HS-27A (cell line): ENCODE measurements at places on chromosomes 2 and 18.

DNA sequence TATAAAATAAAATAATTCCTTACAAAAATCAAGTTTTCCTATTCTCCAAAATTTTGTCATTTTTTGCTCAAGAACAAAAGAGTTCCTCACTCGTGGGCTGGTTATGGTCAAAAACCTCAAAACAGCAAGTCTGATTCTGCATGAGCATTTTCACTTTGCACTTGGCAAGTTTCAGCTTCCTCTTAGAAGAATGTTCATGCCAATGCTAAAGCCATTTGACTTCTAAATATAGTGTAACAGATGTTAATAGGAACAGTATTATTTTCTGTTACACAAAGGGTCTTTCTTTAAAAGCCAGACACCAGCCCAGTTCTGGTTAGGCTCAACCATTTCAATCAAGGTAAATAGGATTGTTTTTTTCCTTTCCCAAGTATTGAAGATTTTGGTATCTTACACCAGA lies 261.3 kb upstream of the CCDC68 start:
- no peak for DNase-seq

GRCh38 chr2:98158305-98158704 lies 71.3 kb downstream of the VWA3B start:
- DNase-seq: no peak

- no peak for DNase-seq
Measured at GRCh38 chr2:222193328-222193983, 105.3 kb downstream of the PAX3 start.

GRCh38 chr2:100274076-100274475 lies 48.2 kb downstream of the LONRF2 start:
- DNase-seq: no peak

- no peak for DNase-seq
Measured at GRCh38 chr18:74819433-74820059, 221.9 kb downstream of the ZNF407 start.

GRCh38 chr2:240432430-240432819 lies 3.0 kb upstream of the GPC1 start:
- DNase-seq: no peak

DNA sequence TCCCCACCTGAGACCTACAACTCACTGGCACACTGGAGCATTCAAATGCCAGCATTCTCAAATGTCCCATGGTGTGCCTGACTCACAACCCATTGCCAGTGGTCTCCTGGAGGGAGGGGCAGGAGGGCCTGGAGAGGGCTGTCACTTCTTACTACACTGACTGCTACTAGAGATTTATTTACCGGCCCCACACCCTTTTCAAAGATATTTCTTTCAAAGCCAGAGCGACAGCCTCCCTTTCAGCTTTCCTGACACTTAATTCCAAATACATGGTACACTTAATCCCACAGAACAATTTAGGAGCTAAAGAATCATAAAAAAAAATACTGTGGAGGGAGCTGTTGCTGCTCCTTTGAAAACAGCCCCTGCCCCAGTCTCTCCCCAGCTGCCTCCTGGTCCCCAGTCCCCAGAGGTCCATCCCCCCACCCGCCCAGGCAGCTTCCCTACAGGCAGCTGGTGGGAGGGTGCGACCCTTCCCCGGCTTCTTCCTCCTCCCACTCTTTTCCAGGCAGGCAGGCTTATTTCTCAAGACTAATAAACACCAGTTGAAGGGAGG lies 129.1 kb upstream of the SMAD2 start:
- no peak for DNase-seq

- no peak for DNase-seq
Measured at GRCh38 chr2:18077231-18077630, 198.8 kb downstream of the KCNS3 start.

DNA sequence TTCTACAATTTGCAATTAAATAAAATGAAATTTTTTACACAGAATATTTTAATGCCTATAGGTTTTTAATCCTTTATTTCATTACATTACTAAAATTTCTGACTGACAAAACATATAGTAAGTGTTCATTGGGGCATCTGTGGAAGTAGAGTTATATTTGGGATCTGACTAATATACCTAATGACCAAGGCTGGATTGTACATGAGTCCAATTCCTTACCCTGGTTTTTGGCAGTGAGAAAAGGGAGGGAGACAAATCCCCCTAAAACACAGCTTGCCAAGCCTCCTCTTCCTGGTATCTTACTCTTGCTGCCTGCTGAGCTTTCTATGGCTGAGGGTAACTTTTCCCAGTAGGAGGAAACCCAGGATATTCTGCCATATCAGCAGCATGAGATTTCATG lies 149.4 kb upstream of the CDH20 start:
- DNase-seq: no peak

- no peak for DNase-seq
Measured at GRCh38 chr2:149334156-149334555, 3.8 kb downstream of the LYPD6 start.

- no peak for DNase-seq
Measured at GRCh38 chr2:225379856-225380255, 19.7 kb upstream of the NYAP2 start.

- DNase-seq: no peak
Measured at GRCh38 chr2:26559556-26559955, 81.6 kb downstream of the CIB4 start.

- DNase-seq: no peak
Measured at GRCh38 chr18:55439056-55439455, 148.9 kb downstream of the TCF4 start.

GRCh38 chr2:27829791-27830190 lies 58.3 kb downstream of the MRPL33 start:
- DNase-seq: no peak

DNA sequence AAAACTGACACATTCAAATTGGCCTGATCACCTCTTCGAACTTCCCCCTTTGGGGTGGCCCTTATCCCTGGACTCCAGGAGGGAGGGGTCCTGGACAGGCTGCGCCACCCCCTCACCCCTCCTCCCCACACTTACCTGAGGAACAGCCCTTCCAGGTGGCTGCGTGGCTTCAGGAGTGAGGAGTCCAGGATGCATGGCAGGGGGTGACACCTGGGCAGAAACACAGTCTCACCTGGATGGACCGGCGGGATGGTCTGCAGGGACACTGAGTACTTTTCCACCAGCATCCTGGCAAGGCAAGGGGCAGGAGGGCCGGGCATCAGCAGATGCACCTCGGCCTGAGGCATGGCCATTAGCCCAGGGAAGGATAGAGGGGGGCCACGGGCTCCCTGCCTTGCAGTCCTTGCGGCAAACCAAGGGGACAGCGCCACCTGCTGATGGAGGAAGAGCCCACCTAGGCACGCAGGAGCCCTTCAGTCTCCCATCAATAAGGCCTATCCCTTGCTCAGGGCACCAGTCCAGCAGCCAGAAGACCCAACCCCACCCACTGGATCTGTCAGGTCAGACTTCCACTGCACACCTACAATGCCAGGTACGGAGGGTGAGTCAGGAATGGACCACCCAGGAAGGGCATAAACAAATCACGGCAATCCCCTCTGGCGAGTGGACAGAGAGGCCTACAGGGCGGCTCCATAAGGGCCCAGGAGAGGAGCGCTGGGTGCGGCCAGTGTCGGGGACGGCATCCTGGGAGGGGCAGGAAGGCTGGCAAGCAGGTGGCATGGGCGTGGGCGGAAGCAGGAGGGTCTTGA lies 26.0 kb downstream of the FAM178B start:
- DNase-seq: peak; percentile 36

DNA sequence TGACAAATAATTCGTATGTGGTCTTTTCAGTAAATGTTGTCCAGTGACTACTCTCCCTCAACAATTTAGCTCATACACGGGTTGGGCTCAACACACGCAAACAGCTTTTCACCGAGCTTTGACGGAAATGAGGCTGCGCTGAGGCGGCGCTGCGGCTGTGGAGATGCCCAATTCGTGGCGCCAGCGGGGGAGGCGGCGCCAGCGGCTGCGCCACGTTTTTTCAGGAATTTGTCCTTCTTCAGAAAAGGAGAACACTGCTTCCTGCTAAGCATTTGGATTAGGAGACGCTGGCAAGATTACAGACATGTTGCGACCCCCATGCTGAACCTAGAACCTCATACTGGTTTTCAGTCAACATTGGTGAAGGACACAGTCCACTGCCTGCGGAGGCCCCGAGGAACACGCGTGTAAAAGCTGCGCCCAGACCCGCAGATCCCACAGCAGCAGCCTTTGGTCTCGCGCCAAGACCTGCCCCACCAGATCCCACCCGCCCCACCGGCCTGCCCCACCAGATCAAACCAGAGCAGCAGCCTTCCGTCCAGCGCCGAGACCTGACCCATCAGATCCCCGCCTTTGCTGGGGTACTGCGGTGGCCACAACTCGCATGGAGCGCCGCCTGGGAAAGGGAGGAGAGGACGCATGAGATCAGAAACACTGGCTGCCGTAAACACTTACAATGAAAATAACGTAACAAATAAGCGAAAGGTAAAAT lies 173.8 kb downstream of the TMEM18 start:
- DNase-seq: no peak

- DNase-seq: no peak
Measured at GRCh38 chr2:123870881-123871276, 154.2 kb upstream of the CNTNAP5 start.

- no peak for DNase-seq
Measured at GRCh38 chr2:43798300-43798699, 24.5 kb downstream of the DYNC2LI1 start.

- no peak for DNase-seq
Measured at GRCh38 chr2:66305718-66306117, 129.2 kb upstream of the MEIS1 start.

- DNase-seq: no peak
Measured at GRCh38 chr18:3283908-3284307, 22.0 kb downstream of the MYL12B start.

GRCh38 chr2:216687646-216688045 lies 7.7 kb downstream of the IGFBP5 start:
- no peak for DNase-seq

DNA sequence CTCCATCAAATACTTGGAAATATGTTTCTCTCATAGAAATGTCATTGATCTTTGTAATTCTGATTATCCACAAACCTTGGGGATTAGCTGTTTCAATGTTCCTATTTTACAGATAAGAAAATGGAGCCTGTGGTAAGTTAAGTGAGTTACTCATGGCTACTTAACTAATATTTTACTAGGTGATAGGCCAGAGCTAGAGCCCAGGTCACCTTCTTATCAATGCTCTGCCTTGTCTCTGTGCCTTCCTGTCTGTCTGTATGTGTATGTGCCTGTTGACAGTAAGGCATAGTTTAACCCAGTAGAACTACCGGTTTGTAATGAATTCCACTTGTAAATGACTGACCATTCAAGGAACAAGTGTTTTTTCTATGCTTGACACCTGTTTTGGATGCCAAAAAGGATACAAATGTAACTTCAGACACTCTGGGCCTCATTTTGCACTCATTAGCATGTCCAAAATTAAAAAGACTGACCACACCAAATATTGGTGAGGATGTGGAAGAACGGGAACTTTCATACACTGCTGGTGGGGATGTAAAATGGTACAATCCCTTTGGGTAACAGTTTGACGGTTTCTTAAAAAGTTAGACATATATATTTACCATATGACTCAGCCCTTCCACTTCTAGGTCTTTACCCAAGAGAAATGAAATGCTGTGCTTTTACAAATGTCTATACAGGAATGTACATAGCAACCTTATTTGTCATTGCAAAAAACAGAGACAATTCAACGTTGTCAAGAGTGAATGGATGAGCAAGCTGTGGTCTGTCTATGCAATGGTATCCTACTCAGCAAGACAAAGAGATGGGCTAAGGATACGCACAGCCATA lies 19.6 kb upstream of the IL1A start:
- DNase-seq: no peak

GRCh38 chr2:16013359-16013911 lies 73.1 kb downstream of the MYCN start:
- DNase-seq: no peak

DNA sequence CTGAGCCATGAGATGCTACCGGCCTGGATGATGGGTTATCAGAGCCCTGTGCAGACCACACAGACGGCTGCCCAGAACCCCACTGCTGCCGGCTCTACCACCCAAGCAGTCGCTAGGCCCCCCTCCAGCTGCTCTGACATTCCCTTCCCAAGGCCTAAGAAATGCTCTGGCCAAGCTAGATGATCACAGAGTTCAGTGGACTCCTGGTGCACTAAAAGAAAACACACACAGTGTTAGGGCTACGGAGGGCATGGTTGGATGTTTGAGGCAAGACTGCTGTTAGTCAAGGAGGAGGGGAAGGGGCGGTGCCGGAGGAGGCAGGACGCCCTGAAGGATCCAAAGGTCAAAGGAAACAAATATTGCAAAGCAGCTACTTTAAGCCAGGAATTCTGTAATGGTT lies 174.5 kb downstream of the MYCN start:
- DNase-seq: no peak

- DNase-seq: peak; percentile 5
Measured at GRCh38 chr2:43950383-43951008, 45.3 kb downstream of the LRPPRC start.

DNA sequence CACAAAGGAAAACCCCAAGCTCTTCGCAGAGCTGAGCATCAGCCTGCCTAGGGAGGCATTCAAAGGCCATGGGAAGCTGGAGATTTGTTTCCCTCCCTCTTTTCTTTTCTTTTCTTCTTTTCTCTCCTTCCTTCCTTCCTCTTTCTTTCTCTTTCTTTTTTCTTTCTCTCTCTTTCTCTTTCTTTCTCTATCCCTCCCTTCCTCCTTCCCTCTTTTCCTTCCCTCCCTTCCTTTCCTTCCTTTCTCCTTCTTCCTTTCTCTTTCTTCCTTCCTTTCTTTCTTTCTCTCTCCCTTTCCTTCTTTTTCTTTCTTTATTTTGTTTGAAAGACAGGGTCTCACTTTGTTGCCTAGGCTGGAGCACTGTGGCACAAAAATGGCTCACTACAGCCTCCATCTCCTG lies 168.4 kb upstream of the ARL4C start:
- DNase-seq: no peak

GRCh38 chr2:33670392-33670937 lies 71.4 kb upstream of the FAM98A start:
- DNase-seq: no peak

- no peak for DNase-seq
Measured at GRCh38 chr2:36337354-36337753, 18.2 kb upstream of the CRIM1 start.

DNA sequence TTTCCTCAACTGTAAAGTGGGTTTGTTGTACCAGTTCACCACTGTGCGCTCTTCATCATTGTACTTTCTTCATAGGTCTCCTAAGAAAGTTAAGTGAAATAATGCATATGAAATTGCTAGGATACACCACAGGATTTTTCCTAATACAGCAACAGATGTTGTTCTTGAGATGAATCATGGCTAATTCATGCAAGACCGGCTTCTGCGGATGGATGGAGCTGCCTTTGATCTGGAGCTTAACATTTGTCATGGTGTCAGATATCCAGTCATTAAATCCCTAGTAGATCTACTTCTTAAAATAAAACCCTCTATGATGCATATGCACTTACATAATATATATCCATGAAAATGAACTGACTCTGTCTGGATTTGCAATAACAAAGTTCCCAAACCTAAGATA lies 114.1 kb downstream of the COL6A3 start:
- no peak for DNase-seq

DNA sequence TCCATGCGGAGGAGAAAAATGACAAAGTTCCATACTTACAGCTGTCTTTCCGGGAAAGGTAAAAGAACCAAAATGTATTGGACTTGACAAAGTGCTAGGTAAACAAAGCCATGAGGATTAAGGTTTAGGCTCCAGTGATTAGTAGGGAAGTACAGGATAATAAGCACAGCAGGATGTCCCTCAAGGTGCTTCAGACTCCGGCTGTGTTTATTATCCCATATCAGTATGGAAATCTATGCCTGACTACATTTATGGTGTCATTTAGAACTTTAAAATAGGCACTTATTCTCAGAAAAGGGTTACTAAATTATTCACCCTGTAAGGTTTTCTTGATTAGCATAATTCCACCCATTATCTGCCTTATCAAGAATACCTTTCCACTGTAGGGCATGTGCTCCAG lies 136.3 kb upstream of the CCDC68 start:
- DNase-seq: no peak

GRCh38 chr2:197879812-197880408 lies 75.5 kb downstream of the PLCL1 start:
- no peak for DNase-seq
